ACHN (cell line): ENCODE measurements at places on chromosomes 3 and 15.

GRCh38 chr3:42895580-42895868, 10.4 kb upstream of the ZNF662 start:
- no peak for DNase-seq

GRCh38 chr3:4491855-4492207, 1.3 kb upstream of the ITPR1 start:
- no peak for DNase-seq

DNA sequence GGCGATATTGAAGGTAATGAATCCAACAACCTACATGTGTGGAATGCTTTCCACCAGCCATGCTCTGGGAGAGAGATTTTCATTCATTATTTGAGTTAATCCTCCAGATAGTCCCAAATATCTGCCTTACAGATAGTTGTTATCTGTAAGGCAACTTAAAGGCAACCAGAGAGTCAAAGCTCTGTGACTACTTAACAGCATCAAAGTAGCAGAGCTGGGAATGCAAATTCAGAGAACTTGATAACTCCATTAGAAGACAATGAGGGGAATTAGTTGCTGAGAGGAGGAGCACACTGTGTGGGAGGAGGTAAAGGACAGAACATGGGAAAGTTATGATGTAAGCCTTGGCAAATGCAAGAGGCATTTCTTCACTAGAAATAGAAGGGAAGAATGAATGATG, 10.5 kb upstream of the CRBN start:
- no peak for DNase-seq

GRCh38 chr3:16106050-16106449, 68.4 kb upstream of the GALNT15 start:
- no peak for DNase-seq

GRCh38 chr15:57873564-57874209, 167.2 kb downstream of the POLR2M start:
- DNase-seq: no peak

DNA sequence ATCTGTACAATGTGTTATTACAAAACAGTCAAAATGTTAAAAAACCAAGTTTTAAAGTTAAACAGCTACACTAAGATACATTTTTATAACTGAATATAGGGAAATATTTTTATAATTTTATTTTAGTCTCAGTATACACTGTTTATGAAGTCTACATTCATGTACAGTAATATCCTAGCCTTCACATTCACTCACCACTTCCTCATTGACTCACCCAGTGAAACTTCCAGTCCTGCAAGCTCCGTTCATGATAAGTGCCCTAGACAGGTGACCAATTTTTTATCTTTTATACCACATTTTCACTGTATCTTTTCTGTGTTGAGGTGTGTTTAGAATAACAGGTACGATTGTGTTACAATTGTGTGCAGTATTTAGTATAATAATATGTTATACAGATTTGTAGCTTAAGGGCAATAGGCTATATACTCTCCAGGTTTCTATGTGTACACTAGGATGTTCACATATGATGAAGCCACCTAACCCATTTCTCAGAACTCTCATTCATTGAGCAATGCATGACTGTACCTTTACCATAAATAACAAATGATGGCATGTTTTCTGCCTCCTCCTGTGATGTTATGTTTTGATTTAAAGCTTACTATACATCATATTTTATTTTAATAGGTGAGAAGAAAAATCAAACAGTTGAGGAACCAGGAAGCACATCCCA, 388.4 kb upstream of the NDN start:
- DNase-seq: no peak

- no peak for DNase-seq
These were observed 41.3 kb downstream of the ZNF445 start for GRCh38 chr3:44436181-44436580.

- no peak for DNase-seq
These were observed 12.8 kb downstream of the SETD5 start for GRCh38 chr3:9409981-9410854.

DNA sequence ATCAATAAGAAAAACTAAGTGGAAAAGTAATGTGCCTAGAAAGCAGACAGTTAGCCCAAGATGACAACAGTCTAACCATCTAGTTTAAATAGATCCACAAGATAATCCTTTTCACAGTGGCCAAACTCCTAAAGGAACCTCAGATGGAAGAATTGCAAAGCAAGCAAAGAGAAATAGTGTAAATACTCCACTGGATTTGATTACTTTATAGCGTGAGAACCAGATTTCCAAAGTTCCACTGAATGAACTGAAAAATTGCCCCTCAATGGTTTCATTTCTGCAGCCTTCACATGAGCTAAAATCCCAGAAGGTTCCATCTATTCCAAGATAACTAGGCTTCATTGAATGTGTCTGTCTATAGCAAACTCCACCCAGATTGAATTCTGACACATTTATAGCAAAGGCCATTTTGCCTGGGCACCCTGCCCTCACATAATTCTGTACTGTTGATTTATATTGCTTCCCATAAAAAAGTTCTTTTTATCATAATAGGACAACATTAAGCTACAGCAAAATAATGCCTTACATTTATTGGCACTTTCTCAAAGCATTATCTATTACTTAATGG, 129.7 kb upstream of the THBS1 start:
- no peak for DNase-seq

DNA sequence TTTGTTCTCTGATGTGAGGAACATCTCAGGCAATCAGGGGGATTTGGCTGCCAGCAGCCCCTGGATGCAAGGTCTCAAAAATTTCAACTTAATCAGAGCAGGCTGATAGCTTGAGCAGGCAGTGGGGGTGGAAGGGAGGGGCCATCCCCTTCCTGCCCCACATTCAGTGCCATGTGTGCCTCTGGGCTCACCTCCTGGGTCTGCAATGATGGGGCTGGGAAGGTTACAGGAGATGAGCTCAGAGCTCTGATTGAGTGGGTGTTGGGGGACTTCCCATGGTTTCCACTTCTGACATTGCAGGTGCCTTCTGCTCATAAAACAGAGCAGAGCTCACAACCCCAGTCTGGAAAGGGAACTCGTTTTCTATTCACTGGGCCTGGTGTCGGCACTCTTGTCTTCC, 37.0 kb downstream of the PARP16 start:
- no peak for DNase-seq
